ENCODE measurements at places on chromosomes 6 and 20.

- no peak for DNase-seq
Observed at GRCh38 chr20:49993301-49993751, 10.5 kb downstream of the SNAI1 start.

- DNase-seq, result no peak
Observed at GRCh38 chr6:38933426-38933825, 115.2 kb upstream of the GLP1R start.

GRCh38 chr6:168183613-168183970 is 104.6 kb upstream of the FRMD1 start:
- DNase-seq, result no peak

GRCh38 chr6:106613590-106613989 is 15.7 kb downstream of the RTN4IP1 start:
- no peak for DNase-seq

- no peak for DNase-seq
Observed at GRCh38 chr6:11343963-11344723, 111.7 kb upstream of the NEDD9 start.

DNA sequence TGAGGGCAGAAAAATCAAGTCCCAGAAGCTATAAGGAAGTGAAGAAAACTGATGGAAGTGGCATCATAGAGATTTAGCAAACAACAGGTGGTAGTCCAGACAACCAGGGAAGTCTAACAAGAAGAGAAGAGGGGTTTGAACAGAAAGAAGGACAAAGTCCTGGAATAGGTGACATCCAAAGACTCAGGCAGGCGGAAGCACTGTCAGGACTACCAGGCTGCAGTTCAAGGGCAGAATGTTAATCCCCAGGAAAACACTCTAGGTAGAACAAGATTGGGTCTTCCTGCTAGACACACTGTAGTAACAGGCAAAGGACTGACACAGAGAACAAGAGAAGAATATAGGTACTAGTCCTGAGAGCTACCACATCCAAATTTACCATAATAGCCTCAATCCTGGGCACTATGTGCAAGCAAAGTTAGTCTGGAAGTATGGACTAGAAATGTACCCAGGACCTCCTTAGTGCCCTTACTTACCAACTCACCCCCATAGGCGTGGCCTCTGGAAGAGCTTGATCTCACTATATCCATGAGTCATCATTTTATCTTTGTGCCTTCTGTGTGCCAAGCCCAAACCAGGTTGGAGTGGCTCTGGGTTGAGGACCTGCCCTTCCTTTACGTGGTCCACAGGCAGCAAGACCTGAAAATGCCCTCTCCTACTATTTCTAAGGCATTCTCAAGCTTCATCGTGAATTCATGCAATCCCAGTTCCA is 2.2 kb upstream of the EPB41L2 start:
- DNase-seq, result no peak

GRCh38 chr20:34075647-34076046 is 36.4 kb downstream of the EIF2S2 start:
- no peak for DNase-seq

- no peak for DNase-seq
Observed at GRCh38 chr6:67883500-67884366, 751.3 kb upstream of the ADGRB3 start.

GRCh38 chr6:55016261-55016660 is 158.1 kb upstream of the HCRTR2 start:
- DNase-seq, result no peak
